ENCODE measurements at places on chromosomes 3 and 15.
A peak's percentile ranks its signal among the peaks of the same experiment; 100 is the strongest.

DNA sequence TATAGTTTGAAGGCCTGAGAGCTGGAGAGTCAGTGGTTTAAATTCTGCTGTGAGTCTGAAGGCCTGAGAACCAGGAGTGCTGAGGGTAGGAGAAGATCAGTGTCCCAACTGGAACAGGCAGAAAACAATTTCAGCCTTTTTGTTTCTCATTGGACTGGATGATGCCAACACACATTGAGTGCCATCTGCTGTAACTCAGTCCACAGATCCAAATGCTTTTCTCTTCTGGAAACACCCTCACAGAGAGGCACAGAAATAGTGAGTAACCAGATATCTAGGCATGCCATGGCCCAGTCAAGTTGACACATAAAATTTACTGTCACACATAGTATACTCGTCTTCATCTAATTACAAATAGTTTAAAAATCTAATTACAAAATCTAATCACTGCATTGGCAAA is 100.8 kb downstream of the NEO1 start:
- DNase-seq = no peak

- DNase-seq = no peak
Observed at GRCh38 chr3:101184111-101184510, 136.3 kb downstream of the IMPG2 start.

DNA sequence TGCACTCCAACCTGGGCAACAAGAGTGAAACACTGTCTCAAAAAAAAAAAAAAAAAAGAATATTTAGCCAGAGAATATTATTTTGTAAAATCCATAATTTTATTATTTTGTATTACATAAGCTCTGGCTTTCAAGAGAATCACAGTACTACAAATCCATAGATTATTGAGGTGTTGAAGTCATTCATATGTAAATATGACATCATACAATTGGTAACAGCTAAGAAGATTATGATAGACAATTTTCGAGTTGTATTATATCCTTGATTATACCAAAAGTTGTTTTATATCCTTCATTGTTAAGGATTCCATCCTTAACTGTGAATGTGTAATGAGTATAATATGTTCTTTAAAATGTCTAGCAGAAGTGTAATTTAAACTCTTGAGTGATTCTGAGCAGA is 3.7 kb downstream of the MLF1 start:
- DNase-seq = no peak

DNA sequence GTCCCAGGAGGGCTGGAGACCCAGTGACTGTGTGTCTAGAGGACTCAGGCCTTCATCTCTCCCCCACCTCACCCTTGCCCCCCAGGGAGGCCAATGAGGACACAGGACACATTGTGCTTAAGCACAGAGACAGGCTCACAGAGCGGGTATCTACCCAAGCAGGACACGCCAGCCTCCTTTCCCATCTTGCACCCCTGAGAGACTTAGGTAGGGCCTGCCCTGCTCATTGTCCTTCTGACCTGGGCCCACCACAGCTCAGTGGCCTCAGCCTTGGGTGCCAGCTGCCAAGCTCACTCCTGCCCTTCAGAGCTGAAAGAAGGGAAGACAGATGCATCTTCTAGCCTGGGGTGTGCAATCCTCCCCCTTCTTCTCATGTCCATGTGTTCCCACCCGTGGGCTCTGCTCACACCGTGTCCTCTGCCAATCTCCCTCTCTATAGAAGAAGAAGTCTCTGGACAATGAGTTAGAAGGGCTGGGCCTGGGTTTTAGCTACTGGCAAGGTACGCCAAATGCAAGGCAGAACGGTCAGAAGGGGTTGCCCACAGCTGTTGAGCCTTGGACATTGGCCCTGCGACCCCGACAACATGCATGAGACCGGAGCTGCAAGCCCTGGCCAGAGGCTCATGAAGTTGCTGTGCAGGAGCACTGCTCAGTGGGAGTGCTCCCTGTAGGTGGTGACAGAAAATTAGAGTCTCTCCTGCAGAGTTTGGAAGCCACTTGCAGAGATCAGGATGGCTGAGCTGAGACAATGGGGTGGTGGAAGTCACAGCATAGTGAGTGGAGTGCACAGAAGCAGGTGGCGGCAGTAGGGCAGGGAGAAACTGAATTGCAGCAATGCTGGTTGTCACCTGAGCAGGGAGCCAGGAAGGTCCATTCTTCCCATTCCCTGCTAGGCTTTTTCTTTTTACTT is 32.8 kb downstream of the ACSBG1 start:
- no peak for DNase-seq

DNA sequence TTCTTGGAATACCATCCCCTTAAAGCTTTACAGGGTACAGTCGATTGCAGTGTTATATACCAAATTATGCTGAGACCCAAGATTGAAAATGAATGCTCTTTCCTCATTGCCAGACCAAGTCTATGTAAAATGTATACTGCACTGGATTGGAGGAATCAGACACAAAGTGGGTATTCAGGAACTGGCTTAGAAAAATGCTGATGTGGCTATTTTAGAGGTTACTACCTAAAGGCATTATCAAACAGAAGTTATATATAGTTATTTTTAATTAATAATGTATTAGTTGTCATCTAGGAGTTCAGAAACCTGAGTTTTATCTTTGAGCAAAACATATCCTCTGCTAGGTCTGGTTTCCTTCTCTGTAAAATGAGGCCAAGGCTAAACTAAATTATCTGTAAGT is 3.6 kb upstream of the SPG21 start:
- DNase-seq = no peak

DNA sequence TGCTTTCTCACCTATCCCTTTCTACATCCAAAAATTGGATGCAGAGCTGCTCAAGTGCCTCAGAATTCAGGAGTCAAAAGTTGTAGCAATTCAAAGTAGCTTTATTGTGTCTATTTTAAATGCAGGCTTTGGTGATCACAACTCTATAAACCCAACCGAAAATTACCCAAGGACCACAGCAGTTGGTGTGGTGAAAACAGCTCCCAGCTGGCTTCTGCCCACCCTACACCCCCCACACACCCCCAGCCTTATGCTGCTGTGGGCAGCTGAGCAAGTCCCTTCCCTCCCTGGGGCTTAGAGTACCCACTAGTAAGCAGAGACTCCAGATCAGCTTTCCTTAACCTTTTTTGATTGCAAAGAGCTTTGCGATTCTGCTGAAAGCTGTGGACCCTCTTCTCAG is 5.8 kb upstream of the HES1 start:
- no peak for DNase-seq

DNA sequence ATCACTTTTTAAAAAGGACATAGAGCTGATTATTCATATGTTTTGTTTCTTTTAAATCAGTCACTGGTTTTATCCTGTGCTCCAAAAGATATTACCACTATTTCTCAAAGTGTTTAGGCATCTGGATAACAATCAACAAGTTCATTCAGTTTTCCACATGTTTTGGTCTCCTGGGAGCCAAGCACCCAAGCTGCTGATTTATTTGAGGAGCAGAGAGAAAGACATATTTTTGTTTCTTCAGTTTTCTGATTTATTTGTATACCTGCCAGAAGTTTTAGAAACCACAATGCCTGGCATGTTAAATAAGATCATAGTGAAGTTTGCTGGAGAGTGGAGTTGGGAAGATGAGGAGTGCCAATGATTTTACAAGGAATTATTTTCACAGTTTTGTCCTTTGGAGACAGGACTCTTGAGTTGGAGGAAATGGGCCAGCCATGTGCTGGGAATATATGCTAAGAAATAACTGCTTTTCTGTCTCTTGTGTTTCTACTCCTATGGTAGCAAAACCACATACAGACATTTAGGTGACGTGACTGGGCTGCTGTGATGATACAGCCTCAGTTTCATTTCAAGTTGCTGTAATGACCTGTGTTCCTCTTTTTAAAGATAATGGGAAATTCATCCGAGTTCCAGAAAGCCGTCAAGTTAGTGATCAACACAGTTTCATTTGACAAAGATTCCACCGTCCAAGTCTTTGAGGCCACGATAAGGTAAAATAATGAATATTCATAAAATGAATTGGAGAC is 11.7 kb downstream of the EDEM1 start:
- no peak for DNase-seq

DNA sequence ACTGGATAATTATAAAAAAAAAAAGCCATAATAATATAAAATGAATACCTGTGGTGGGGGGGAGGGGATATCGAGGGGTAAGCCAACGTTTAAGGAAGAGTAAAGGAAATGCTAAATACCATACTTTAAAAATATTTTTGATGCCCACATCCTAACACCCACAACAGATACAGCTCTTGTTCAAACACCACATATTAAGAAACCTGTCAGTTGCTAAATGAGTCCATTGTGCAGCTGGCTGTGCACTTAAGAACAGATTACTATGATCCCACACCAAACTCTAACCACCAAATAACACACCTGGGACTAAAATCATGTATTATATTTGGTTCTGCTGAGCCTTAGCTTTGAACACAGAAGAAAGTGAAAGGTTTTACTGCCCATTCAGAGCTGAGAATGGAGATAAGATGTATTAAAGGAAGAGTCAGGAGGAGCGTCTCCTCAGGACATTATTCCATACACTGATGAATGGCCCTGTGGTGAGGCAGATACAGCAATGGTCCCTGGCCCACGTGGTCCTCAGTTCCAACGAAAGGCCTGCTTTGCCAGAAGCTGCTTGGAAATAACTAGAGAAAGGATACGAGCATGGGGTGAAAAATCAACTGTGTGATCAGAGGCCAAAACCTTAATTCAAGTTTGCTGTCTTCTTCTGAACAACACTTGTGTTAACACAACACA is 515.4 kb downstream of the FOXP1 start:
- DNase-seq = no peak

DNA sequence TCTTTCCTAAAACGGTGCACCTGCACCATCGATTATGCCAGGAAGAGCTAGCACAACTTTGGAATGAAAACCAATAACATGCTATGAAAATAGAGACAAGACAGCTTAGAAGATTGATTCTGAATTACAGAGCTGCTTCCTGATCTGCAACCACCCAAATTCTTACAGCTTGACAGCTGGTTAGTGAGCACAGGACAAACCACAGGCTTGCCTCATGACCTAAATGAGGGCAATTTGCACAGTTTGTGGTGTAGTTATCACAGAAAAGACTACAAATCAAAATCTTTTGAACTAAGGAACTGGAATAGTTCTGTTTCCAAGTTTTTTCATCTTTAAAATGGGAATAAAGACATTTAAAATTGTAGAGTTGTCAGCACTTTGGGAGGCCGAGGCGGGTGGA is 533.5 kb downstream of the NAALADL2 start:
- no peak for DNase-seq

GRCh38 chr15:57505949-57506391 is 85.7 kb upstream of the MYZAP start:
- DNase-seq = no peak

DNA sequence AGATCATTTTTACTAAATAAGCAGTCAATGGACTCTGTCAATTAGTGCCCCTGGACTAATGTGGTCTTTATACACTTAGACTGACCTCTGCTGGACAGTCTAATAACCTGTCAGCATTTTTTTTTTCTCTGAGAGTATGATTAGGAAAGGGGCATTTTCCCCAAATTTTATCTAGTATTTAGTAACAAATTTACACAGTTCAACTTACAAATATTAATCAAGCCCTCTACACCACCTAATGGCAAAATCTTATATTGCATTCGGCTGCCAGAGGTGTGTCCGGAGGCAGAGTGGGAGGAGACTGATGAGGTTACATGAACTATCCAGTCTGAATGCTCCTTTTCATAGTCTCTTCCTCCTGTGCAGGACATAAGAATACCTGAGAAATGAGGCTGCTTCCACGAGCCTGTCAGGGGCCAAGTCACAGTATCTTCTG is 36.0 kb upstream of the COLQ start:
- peak; percentile 6 for DNase-seq

All from stimulated activated CD4-positive, alpha-beta T cell treated with anti-CD3 and anti-CD28 coated beads, TNF-alpha, amount 100 ng/mL, for 1 hour (primary cell).